ENCODE measurements at places on chromosomes 4 and X.

GRCh38 chr4:155818639-155819038, 47.4 kb downstream of the ASIC5 start:
- DNase-seq: no peak

- no peak for DNase-seq
These were observed 894.8 kb upstream of the EPHA5 start for GRCh38 chr4:66564901-66565651.

GRCh38 chr4:169975838-169976796, 50.1 kb downstream of the MFAP3L start:
- no peak for DNase-seq

GRCh38 chr4:88017516-88018297, 10.3 kb downstream of the PKD2 start:
- no peak for DNase-seq

GRCh38 chr4:119084513-119084912, 51.1 kb upstream of the MYOZ2 start:
- DNase-seq: peak; percentile 24

DNA sequence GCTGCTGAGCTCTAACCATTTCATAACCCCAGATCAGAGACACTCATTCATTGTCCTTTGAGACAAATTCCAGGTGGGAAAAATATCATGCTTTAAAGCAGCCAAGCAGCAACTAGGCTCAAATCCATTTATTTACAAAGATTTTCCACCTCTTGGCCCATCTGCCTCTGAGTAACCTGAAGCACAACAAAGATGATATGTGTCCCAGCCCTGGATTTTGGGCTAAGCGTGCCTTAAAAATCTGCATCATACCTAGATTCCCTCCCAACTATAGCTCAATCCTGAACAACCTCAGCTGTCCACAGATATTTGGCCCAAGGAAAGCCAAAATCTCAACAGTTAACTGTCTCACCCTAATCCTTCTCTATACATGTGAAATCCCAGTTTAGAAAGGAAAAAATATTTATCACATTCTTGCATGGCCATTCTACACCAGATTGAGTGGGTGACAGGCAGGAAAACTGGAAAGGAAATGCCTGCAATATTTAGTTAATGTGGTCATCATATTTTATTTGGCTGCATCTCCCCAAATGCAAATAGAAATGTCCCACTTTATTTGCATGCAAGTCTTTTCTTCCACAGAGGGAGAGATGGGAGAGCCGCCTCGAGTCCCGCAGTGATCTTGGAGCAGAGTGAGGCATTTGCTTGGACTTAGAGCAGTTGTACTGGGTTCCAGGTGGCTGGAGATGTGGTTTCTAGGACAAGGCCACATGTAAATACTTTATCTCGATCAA, 146.4 kb upstream of the EOLA2 start:
- no peak for DNase-seq

DNA sequence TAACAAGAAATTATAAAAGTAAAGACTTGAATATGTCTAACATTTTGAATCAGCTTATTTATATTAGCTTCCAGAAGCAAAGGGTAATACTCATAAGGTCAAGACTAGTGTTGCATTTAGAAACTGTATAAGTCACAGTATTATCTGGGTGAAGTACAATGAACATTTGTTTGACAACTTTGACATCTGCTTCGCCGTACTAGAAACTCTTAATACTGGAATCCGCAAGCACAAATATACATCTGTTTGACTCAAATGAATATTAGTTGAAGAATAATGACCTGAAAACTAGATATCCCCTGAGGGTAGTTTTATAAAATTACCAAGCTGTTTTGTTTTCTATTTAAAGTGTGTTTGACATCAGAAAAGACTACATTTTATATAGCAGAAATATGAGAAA, 135.4 kb upstream of the ATOH1 start:
- DNase-seq: no peak

GRCh38 chrX:66021765-66022631, 17.9 kb downstream of the VSIG4 start:
- no peak for DNase-seq

DNA sequence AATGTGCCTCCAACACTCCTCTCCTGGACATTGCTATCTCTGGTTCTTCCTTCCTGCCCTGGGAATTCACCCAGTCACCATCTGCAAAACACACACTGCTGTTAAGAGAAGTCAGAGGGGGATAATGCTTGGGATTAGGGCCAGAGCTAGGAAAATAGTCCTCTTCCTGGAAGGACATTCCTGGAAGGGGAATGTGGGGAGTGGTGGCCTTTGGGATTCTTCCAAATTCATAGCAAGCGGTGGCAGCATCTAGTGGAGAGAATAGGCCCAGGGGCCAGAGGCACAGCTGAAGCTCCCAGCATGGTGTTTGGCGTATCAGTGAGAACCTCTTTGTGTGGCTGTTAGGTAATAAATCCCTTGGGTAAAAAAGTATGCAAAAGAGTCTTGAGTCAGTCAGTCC, 34.3 kb downstream of the SHROOM4 start:
- no peak for DNase-seq

GRCh38 chrX:25020905-25021449, 5.2 kb upstream of the ARX start:
- peak; percentile 25 for DNase-seq

Measured in OCI-LY7 (cell line).